Chondrocyte (in vitro differentiated cells): ENCODE measurements at places on chromosomes 4 and X. TPM values are rescaled to one million over a fixed set of nuclear protein-coding genes. Genes with fewer than 3 reads are reported as not detected.
A peak's percentile ranks its signal among the peaks of the same experiment; 100 is the strongest.

DNA sequence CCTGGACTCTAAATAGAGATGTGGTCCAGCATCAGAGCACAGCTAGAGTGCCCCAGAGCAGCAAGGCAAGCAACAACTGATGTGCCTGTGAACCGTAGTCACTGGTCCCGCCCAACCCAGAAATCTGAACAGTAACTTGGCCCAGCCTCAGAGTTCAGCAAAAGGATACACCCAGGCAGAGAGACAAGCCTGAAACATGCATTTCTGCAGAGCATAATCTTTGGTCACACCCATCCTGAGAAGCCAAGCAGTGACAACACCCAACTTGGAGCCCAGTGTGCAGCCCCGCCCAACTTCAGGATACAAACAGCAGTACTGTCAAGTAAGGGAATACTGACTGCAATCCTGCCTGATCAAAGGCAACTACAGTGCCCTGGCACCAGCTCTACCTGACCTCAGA, 78.9 kb downstream of the CCDC160 start:
- no peak for DNase-seq

Gene SATL1
- total RNA-seq = 0.15 TPM in 1 of 3 replicates, not detected in the others

DNA sequence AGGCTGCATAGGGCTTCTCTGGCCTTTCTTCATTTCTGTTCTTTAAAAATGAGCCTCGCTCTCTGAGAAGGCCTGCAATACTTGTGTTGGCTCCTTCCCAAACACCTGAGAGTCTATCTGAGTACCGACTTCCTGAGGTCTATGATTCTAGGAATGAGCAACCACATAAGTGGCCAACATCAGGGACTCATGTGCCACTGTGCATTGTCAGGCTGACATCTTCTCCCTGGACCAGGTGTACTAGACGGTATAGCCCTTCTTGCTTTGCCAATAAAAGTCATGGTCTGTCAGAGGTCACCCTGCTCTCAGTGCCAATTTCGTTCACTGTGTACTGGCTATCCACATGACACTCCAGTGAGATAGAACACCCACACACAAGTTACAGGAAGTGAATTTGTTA, 67.4 kb upstream of the EPHA5 start:
- DNase-seq = no peak

Gene MMRN1
- not detected in 3 replicates for total RNA-seq

DNA sequence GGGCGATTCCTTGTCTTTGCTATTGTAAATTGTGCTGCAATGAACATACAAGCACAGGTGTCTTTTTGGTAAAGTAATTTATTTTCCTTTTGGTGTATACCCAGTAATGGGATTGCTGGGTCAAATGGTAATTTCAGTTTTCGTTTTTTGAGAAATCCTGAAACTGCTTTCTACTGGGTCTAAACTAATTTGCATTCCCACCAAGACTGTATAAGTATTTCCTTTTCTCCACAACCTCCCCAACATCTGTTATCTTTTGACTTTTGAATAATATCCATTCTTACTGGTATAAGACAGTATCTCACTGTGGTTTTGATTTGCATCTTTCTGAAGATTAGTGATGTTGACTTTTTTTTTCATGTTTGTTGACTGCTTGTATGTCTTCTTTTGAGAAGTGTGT, 2506.0 kb downstream of the PCDH7 start:
- DNase-seq = no peak

GRCh38 chr4:7788694-7789425, 150.8 kb downstream of the AFAP1 start:
- DNase-seq = peak; percentile 65

DNA sequence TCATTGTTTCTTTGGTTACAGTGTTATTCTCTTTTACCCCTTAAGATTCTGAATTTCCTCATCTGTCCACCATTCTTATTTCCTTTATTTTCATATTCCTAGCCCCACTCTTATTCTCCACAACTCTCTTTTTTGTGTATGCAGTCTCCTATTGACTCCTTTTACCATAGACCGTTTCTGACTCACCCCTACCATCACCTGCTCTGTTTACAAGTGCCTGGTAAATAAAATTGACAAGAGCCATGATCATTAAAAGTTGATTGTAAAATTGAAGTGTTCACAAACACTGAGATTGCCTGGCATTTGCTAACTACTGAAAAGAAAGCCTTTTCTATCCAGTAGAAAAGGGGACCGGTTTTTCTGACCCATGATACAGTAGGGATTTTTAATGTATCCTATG, 54.4 kb downstream of the MRPL1 start:
- no peak for DNase-seq

- no peak for DNase-seq
Observed at GRCh38 chrX:101079736-101080270, 1.1 kb downstream of the TMEM35A start.

DNA sequence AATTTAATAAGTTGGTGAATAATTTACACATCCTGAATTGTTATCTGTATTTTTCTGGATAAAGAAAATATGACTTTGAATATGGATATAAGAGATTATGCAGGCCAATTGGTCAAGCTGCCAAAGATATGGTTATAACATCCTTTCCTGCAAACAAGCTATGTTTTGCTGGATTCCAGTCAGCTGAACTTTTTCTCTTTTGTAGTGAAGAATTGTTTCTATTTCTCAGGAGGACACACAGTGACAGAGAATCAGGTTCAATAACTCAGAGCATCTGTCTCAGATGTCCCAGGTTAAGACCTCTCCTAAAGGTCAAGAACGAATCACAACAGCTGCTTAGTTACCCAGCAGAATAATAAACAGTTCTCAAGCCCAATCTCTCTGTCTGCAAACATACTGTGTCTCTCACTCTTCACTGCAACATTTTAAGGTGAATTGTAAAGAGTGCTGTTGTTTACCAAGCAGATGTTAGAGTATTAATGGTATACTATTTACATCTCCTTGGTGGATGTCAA, 189.5 kb upstream of the ANKRD50 start:
- DNase-seq = no peak

DNA sequence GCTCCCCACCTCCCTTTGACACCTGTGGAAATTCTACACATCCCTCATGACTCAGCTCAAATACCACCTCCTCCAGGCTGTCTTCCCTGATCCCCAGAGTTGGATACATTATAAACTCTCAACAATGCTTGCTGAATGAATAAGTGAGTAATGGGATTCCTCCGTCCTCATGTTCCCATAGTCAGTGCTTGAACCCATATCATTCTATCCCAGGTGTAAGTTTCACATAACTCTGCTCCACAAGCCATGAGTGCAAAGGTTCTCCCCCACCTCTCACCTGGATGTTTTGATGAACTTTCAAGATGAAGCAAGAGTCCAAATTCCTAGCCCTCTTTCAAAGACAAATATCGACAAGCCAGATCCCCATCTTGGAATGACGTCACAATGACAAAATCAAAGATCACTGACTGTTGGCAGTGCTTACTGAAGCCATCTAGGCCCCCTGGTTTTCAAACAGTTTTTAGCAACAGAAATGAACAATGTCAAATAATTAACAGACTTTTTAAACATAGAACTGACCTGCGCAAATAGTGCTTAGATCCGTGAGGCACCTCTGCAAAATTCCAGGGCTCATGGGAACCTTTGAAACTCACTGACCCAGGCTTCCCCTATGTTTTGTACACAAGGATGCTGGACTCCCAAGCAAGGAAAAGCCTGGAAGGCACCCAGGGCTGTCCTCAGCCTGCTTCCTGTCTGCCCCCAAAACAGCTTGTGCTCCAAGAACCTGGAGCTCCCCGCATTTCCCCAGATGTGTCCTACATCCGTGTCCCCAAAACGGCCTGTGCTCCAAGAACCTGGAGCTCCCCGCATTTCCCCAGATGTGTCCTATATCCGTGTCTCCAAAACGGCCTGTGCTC, 4.0 kb downstream of the SLC2A9 start:
- no peak for DNase-seq

DNA sequence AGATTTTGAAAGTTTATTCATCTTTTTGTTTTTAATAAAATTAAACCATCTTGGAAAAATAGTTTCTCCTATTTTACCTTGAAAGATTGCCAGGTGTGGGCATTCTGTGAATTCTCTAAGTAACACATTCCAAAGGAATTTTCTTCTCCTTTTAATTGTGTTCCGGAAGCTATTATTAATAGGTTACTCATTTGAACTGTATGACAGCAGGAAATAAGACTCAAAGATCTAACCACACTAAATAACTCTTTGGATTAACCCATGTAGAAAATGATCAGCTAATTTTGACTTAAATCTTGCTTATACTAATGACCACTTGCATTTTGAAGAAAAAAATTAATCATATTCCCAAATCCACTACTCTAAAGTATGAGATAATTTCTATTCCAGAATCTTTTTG, 17.6 kb upstream of the CCNI start:
- no peak for DNase-seq

Gene NUDT10
- total RNA-seq = 0.94 to 1.8 TPM (median 1.7 TPM) in 3 replicates

DNA sequence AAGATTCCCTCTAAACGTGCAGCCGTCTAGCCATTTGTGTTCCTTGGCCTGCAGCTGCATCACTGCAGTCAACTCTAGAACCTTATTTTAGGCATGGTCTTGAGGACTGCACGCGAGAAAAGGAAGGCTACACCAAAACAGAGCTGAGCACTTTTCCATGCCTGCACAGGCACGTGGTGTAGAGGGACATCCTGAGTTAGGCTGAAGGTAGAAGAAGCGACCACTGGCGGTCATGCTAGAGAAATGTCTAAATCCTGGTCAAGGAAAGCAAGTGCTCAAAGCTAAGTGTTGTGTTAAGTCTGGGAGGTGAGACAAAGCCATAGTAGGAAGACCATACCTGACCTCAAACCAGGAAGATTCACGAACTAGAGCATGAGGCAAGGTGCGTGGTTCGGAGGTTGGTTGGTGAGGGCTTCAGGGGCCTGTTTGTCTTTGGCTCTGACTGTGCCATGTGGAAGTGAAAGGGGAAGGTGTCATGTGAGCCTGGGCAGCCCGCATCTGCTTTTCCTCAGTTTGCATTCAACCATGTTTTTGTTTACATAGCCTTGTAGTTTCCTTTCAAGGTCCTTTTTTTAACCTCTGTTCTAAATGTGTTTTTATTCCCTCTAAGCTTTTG, 203.8 kb downstream of the AASDH start:
- no peak for DNase-seq

Gene CENPE
- total RNA-seq = 4.3 to 10.6 TPM (median 8.2 TPM) in 3 replicates

Gene MAGEH1
- total RNA-seq = 8.2 to 25.8 TPM (median 25.7 TPM) in 3 replicates

DNA sequence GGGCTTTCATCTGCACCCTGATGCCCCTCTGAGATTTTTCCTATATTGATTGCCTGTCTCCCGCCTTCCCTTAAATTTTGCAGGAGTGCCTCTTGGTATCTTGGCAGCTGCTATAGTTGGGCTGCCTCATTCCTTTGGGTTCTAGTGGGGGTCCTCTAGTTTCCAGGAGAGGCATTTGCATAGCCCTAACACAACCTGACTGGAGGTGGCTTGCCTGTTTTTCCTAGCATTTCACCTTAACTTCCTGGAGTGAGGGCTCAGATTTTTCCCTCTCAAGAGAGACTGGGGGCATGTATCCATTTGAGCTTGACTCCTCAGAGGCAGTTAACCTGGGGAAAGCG, 46.0 kb downstream of the UGT2A3 start:
- DNase-seq = no peak

GRCh38 chr4:18109676-18110075, 88.1 kb upstream of the LCORL start:
- no peak for DNase-seq

Gene GPR82
- total RNA-seq = not detected in 3 replicates

DNA sequence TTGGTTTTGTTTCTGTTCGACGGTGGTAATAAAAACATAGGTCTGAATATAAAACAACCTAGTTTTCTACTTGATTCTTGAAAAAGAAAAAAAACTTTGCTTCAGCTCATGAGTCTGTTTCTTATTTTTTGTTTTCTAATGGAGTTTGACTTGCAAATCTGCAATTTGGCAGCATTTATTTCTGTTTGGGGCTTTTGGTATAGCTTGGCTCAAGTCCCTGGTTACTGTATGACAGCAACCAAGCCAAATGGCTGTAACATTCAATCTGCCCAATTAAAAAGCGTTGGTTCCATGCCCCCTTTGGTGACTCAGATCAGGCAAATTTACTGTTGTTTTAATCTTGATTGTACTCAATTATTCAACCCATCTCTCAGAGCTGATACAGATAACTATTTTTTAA, 263.4 kb downstream of the GRIA3 start:
- no peak for DNase-seq

Gene MGAT4D
- not detected in 3 replicates for total RNA-seq

Gene MEPE
- total RNA-seq = not detected in 3 replicates

DNA sequence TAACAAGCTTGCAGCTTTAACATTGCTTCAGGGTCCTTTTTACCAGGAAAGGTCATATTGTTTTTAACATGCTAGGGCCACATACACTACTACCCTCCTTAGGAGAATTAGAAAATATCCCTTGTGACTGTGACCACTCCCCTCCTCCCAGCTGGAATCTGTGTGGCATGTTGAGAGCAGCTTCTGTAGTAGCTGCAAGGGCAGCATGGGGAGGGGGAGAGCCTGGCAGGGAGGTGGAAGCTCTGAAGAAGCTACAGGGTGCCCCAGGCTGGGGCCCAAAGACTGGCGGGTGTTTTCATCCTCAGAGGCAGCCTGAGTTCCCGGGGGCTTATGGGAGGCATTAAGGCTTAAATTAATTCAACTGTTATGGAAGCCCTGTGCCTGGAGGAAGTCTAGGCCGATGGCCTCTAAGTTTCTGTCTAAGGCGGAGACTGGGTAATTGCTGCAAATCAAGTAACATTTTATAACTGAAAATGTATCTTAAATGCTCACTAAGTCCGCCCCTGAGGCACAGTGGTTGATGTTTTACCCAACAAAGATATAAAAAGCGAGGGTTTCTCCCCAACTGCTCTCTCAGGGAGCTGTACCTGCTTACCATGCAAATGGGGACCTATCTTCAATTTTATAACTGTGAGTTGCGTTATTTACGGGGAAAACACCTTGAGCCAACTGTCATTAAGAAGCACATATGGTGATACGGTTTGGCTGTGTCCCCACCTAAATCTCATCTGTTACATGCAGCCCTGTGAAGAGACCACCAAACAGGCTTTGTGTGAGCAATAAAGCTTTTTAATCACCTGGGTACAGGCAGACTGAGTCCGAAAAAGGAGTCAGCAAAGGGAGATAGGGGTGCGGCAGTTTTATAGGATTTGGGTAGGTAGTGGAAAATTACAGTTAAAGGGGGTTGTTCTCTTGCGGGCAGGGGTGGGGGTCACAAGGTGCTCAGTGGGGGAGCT, 37.4 kb upstream of the STS start:
- no peak for DNase-seq

GRCh38 chrX:140525448-140525847, 20.6 kb upstream of the SOX3 start:
- DNase-seq = no peak

- no peak for DNase-seq
Observed at GRCh38 chrX:2458309-2458708, 42.5 kb downstream of the DHRSX start.

GRCh38 chr4:1315836-1316536, 26.3 kb downstream of the MAEA start:
- DNase-seq = peak; percentile 91

Gene HMX1
- 3.7 TPM in 1 of 3 replicates, not detected in the others for total RNA-seq

DNA sequence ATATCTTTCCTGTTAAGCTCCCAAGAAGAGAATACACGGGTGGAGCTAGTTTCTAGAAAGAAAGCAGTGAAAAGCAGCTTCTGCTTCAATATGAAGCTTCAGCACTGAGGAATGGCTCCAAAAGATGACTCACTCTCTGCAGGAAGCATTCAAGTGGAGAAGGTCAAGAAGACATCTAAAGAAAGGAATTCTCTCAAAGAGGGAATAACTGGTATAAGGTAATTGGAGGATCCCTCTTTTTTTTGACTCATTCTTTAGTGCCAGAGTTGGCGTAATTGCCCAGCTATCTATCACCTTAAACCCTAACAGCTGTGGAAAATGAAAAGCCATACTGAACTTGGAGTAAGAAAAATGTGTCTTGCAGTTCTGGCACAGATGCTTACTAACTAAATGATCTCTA, 3.5 kb downstream of the EDA2R start:
- DNase-seq = no peak
